Cortex of kidney (tissue), 1 donor: ENCODE measurements at places on chromosomes 16 and 17.

DNA sequence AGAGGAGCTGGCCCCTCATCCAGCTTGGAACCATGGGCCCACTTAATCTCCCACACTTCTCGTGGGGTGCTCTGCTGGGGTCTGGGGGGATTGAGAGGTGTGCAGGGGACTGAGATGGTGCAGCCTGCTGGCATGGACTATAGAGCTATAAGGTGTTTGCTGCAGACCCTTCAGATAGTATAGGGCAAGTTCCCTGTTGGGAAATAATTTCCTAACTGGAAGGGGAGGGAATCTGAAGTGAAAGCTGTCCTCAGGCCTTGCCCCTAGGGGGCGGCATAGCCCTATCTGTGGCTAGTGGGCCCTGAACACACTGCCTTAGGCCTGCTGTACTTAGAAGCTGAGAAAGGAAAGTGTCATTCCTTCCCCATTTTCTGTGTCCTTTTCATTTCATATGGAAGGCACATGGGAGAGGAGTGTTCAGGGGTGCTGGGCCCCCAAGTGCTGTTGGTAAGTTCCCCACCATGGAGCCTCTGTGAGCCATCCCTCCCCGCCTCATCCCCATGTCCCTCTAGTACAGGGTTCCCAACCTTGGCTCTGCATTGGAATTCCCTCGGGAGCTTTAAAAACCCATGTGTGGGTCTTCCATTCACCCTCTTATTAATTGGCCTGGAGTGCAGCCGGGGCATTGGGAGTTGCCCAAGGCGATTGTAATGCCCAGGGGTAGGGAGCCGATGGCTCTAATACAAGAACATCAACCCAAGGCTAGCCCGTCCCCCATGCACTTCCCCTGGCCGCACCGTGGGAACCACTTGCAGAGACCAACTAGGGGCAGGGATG lies 19.7 kb downstream of the GOSR2 start:
- DNase-seq, result no peak

- DNase-seq, result no peak
Measured at GRCh38 chr17:3639981-3640596, 3.5 kb downstream of the CTNS start.

- no peak for DNase-seq
Measured at GRCh38 chr17:75159196-75160031, 5.1 kb upstream of the JPT1 start.

DNA sequence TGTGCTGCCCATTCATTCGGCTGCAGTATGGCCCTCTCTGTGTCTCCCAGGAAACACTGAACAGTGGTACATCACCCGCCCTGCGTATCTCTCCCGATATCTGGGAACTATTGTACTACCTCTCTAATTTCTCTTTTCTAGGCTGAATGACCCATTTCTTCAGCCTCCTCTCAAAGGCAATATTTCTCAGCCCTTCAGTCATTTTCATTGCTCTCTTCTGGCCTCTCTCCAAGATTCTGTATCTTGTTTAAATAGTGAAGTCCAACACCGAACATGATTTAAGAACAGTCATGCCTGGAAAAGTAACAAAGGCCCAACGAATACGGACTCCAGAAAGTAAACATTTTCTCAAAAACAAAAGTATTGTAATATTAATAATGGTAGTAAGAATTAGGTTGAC lies 220.1 kb downstream of the ZFHX3 start:
- DNase-seq, result no peak

DNA sequence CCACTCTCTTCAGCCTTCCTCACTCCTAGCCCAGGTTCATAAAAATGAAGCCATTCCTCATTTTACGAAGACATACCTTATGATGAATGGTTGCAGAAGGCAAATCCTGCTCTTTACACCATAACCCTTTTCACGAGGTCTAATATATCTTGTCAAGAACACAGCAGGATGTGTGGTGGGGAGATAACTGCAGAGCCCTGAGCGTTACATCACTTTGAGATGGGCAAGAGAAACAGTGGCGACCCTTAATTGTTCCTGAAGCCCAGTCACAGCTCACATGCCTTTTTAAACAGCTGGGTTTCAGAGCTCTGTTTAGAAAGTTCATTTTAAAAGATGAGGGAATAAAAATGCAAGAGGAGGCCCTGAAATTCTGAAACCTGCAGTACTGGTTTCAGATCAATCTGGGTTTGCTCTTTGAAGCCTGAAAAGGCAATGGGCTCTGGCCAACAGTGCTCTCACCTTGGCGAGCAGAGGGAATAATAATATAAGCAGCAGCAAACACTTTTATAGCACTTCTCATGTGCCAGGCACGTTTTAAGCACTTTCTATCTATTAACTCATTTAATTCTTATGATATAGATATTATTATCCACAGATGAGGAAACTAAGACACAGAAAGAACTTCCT lies 2.9 kb downstream of the FAM117A start:
- no peak for DNase-seq

- no peak for DNase-seq
Measured at GRCh38 chr17:21304091-21304490, 19.6 kb downstream of the MAP2K3 start.

DNA sequence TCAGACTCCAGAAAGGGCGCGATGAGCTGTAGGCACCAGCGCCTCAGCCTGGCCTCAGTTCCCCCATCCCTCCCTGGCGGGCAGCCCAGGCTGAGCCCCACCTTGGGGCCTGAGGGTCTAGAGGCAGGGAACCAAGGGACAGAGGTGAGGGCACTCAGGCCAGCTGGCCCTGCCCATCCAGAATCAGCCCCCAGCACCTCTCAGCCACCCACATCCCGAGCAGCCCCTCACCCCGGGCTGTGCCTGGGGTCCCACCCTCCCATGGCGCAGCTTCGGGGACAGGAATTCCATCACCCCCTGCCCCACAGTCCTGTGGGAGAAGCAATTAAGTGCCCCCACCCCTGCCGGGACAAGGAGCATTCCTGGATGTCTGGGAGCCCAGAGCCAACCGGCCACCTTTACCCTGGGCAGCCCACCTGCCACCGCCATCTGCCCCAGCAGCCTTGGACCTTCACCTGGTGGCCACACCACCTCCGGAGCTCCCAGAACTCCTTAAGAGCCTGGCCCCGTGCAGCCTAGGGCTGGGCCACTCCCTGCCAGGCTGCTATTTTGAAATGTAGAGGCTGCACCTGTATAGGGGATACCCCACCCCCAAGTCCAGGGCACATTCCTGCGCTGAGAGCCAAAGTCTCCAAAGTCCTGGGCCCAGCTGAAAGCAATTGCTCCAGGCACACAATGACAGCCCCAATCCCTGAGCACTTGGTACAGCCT lies 33.7 kb upstream of the PVALEF start:
- DNase-seq, result no peak

- no peak for DNase-seq
Measured at GRCh38 chr16:80893686-80894085, 89.3 kb upstream of the CDYL2 start.

DNA sequence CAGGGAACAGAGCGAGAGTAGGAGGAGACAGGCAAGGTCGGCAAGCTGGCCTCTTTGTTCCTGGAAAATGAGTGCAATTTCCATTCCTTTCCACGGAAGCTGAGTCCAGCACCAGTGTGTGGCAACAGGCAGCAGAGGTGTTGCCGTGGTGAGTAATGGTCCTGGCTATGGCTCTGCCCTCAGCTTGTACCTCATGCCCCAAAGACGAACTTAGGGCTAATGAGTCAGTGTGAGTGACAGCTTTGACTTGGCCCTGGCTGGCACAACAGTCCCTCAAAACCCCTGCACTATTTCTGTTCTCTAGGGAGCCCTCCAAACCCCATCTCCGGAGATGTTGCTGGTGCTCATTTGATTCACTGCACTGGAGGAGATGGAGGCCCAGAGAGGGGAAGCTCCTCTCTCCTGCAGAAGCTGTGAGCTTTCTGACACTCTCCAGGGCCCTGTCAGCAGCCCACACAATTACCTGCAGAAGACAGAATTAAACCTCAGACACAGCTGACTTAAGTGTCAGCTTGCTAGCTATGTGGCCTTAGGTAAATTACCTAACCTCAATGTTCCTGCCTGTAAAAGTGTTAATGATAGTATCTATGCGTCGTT lies 129.9 kb downstream of the TMEM132E start:
- no peak for DNase-seq

GRCh38 chr16:20147091-20147490 lies 73.4 kb upstream of the GPR139 start:
- no peak for DNase-seq

DNA sequence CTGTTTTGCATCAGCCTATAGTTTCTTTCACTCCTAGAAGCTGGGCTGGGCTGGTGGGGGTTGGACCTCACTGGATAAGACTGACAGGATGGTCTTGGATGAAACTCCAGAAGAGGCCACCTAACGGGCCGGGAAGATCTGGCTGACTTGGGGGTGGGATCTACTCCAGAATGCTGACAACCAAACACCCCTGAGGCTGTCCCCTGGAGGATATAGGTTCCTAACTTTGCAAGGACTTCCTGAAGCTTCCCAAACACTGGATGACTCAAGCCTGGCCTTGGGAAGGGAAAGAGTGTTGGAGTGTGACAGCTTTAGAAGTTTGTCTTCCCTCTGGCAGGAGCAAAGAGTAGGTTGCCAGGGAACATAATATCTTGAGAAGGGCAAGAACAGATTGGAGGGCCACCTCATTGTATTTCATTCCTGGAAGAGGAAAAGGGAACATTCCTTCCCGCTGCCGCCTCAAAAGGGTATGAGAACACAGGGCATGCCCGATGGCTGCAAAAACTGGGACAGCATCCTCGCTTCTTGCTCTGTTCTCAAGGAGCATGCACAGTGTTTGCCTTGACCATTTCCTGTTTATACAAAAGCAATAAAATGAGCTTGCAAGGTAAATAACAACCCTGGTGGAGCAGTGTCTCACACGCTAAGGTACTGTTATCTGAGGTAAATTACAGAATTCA lies 6.8 kb upstream of the CYB5B start:
- DNase-seq, result no peak

GRCh38 chr17:8598913-8599312 lies 31.6 kb downstream of the MYH10 start:
- DNase-seq, result no peak

DNA sequence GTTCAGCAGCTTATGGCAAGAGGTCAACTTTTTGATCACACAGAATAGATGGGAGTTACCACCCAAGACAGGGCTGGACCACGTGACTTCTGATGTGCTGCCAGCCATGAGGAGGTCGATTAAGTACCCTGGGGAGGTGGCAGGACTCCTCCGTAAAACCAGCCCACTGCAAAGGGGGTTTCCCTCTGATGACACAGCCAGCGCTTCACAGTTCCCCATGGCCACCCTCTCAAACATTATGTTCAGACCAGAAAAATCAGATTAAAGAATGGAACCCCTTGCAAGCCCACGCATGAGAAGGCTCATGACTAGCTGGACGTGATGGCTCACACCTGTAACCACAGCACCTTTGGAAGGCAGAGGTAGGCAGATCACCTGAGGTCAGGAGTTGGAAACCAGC lies 222.9 kb downstream of the CPPED1 start:
- DNase-seq, result no peak
